ENCODE measurements at places on chromosomes 13 and 19. TPM values are rescaled to one million over a fixed set of nuclear protein-coding genes. Genes with fewer than 3 reads are reported as not detected.
A peak's percentile ranks its signal among the peaks of the same experiment; 100 is the strongest.

DNA sequence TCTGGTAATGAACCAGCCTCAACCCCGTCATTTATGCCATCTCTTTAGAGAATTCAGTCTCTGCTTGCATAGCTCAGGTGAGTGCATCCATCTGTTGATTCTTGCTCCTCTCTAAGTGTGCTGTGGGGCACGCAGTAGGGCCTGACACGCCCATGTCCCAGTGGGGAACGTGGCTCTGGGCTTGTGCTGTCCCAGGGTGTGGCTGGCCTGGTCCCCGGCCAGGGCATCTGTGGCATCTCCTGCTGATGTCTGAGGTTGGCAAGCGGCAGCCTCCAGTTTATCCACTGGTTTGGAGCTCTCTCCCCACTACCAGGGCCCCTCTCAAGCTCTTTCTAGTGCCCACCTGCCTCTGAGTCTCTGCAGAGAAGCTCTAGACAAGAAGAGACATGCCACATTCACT, 146.6 kb upstream of the GJB6 start:
- DNase-seq: no peak

- peak; percentile 55 for DNase-seq
Observed at GRCh38 chr19:4575267-4576015, 16.0 kb upstream of the SEMA6B start.

ZNF44 gene
- 33.3 TPM for total RNA-seq

- no peak for DNase-seq
Observed at GRCh38 chr19:50567052-50567841, 988 bp downstream of the LRRC4B start.

GRCh38 chr13:23934520-23934919, 37.2 kb upstream of the C1QTNF9B start:
- DNase-seq: no peak

GRCh38 chr13:35964863-35965180, 166.4 kb downstream of the DCLK1 start:
- no peak for DNase-seq

DNA sequence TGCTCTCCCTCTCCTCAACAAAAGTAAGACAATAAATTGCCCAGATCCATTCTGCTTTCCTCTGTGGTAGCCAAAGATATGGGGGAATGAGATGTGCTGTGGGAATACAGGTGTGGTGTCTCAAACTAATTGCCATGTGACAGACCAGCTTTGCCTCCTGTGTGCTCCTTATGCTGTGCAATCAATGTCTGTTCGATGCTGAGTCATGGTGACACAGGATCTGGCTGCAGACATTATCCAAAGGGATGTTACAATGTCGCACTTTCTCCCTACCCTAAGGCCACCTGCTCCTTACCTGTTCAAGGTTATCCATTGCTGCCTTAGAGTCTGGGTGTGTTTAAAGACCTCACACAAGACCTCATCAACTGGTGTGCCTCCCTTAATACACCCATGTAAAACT, 32.5 kb downstream of the FGF14 start:
- no peak for DNase-seq

ZNF682 gene
- 6.5 TPM for total RNA-seq

GRCh38 chr13:97534540-97534939, 100.6 kb downstream of the RAP2A start:
- no peak for DNase-seq

DNA sequence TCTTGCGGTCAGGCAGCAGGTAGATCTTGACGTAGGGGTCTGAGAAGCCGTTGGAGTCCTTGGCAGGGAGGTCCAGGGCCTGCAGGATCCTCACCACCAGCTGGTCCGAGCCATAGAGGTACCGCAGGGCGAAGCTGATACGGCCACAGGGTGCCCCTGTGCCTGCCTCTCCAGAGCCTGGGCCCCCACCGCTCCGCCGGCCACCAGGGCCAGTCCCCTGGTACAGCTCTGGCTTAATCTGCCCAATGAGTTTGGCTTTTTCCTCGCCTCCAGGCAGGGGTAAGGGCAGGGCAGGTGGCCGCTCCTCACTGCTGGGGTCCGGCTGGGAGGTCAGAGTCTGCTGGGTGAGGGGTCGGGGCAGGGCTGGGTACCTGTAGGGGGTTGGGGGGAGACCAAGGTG, 9.9 kb downstream of the SYT3 start:
- DNase-seq: no peak

GRCh38 chr19:58562122-58563033, 4.0 kb upstream of the UBE2M start:
- peak; percentile 58 for DNase-seq

PTH2 gene
- total RNA-seq: not detected

GRCh38 chr19:728011-728410, 19.3 kb downstream of the PALM start:
- peak; percentile 14 for DNase-seq

DNA sequence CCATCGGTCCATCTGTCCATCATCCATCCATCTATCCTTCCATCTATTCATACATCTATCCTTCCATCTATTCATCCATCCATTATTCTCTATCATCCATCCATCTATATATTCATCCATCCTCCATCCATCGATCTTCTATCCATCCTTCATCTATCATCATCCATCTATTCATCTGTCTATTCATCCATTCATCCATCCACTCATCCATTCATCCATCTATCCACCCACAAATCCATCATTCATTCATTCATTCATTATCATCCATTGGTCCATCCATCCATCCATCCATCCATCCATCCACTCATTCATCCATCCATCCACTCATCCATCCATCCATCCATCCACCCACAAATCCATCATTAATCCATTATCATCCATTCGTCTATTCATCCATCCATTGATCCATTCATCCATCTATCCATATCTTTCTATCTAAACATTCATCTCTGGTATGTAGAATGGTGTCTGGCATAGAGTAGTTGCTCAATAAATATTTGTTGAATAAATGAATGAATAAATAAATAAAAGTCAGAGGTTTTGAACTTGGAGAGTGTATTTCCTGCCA, 36.6 kb downstream of the ZNF536 start:
- DNase-seq: no peak

GRCh38 chr13:98143157-98143553, 261 bp downstream of the FARP1 start:
- no peak for DNase-seq

SEMA6B gene
- total RNA-seq: 5.5 TPM

CBARP gene
- total RNA-seq: 0.83 TPM

- no peak for DNase-seq
Observed at GRCh38 chr13:85597790-85598500, 201.3 kb downstream of the SLITRK6 start.

TNFSF13B gene
- 2.4 TPM for total RNA-seq

GRCh38 chr13:113546571-113547237, 37.8 kb upstream of the TFDP1 start:
- peak; percentile 40 for DNase-seq

- DNase-seq: no peak
Observed at GRCh38 chr13:110229905-110230563, 76.9 kb downstream of the COL4A1 start.

DNA sequence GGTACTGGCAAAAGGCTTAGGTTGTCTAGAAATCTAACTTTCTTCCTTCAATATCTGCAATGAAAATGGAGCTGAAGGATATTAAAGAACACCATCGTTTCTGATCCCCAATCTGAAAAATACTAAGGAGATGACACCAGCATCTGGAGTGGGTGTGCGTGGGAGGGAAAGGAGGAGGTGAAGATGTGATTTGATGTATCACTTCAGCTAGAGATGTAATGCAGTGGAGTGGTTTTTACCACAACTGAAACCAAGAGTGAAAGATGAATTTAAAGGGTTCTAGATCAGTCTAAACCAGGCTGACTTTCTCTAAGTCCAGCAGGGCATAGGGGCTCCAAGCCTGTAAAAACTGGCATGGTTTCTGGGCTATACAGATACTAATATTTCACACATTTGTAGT, 148.4 kb downstream of the AKAP11 start:
- DNase-seq: no peak

DNA sequence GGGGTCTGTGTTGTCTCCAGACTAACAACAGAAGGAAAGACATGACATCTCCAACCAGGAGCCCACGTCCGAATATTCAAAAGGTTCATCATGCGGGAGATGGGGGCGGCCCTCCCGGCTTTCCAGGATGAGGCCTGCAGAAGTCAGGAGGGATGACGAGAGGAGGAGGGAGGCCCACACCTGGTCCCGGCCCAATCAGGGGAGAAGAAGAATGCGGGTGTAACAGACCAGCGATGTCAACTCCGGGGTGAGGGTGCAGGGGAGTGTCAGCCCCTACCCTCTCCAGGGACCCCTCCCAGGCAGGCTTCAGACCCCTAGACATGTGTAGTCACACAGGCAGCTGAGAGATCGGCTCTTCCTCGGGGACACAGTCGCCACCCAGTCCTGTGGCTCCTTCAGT, 275.3 kb upstream of the ZNF507 start:
- DNase-seq: no peak

NKPD1 gene
- 0.36 TPM for total RNA-seq

DNA sequence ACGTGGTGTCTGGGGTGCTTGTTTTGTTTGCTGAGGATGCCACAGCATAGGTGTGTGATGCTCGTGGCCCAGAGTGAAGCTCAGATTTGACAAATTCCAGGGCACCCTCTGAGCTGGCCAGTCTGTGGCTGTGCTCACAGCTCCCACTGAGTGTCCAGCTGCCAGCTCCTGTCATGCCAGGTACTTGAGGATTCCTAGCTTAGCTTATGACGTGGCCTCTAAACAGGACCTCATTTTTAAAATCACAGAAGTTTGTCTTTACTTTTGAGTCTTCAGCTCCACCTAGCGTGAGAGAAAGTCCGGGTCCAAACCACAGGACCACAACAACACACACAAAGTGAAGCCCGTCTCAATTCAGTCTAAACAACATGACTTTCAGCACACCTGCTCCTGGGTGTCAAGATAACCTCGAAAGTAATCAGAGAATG, 117.3 kb downstream of the RAB20 start:
- no peak for DNase-seq

CADM4 gene
- total RNA-seq: 15.3 TPM

VSTM2B gene
- total RNA-seq: not detected

DNA sequence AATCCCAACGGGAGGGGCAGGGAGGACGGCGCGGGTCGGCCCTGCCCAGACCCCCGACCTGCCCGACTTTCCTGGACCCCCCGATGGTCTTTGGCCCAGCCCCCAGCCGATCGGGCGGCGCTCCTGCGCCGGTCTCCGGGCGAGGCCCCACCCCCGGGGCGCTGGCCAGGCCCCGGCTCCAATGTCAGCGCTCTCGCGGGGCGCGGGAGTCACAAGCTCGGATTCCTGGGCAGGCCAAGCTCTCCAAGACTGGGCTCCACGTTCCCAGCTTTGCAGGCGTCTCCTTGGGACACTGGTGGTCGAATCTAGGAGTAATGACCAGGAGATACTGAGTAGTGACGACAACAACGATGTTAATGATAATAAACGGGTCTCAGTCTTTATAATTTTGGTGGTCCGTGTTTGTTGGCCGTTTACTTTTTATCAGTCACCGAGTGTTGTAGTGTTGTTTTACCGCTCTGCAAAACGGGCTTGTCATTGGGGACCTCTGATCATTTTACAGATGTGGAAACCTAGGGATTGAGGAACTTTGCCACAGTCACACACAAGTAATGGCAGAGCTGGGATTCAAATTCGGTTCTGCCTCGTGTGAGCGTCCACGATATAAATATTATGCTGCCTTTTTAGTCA, 545 bp downstream of the RAD23A start:
- DNase-seq: peak; percentile 67

DNA sequence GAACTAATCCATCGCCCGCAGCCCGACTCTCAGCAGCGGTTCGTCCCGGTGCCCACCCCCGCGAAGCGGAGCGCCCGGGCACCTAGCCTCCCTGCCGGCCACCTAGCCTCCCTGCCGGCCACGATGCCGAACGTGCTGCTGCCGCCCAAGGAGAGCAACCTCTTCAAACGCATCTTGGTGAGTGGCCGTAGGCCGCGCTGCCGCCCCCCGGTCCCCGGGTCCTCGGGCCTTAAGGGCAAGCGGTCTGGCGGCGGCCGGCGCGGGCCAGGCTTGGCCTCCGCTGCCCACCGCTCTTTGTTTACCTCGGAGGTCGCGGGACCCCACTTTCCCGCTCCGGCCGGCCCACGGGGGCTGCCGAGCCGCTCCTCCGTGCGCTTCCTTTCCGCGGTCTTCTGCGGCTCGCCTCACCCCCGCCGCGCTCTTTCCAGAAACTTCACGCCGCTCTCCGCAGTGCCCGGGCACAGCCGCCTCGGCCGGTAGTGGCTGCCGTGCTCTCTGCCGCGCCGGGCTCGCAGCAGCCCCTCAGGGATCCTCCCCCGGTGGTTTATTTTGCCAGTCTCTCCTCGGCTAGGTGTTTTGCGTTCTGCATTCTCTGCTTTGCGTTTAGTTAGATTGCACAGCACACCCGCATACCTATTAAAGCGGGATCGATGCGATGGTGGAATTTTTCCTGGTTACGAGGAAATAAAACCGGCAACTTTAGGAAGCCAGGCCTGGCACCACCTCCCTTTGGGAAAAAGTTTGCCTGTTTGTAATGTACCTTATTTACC, 524 bp downstream of the NAA16 start:
- DNase-seq: peak; percentile 26

CLEC11A gene
- total RNA-seq: 36.7 TPM

GRCh38 chr13:51806566-51806965, 2.6 kb upstream of the DHRS12 start:
- no peak for DNase-seq

- DNase-seq: no peak
Observed at GRCh38 chr13:99214731-99215130, 14.1 kb downstream of the UBAC2 start.

NOVA2 gene
- total RNA-seq: 1.3 TPM

RABAC1 gene
- 160 TPM for total RNA-seq

LRRC4B gene
- total RNA-seq: 1.2 TPM

Measured in ovary (tissue), 10 donors.